Kidney (tissue), 22 donors: ENCODE measurements at places on chromosomes 7 and 10.

DNA sequence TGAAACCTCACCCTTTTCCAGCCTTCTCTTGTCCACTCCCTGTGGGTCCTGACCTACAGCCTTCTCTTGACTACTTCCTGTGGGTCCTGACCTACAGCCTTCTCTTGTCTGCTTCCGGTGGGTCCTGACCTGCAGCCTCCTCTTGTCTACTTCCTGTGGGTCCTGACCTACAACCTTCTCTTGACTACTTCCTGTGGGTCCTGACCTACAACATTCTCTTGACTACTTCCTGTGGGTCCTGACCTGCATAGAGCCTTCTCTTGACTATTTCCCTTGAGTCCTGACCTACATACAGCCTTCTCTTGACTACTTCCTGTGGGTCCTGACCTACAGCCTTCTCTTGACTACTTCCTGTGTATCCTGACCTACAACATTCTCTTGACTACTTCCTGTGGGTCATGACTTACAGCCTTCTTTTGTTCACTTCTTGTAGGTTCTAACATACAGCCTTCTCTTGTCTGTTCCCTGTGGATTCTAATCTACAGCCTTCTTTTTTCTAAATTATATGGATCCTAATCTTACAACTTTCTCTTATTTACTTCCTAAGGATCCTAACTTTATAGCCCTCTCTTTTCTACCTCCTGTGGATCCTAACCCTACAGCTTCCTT lies 36.5 kb downstream of the C10orf71 start:
- DNase-seq: no peak

DNA sequence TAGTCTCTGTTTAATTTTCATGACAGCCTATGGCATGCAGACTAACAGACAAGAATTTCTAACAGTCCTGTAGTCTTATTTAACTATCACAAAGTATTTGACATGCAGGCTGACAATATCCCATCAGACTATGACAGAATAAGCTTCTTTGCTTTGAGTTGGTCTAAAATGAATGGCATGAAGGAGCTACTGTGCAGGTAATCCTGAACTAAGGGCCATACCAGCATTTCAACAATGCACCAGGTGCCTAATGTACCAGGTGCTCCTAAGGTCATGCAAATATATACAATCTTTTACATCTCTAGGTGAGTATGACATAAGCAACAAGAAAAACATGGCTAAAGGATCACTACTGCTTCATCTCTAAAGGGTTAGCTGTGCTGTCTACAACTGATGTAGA lies 13.6 kb upstream of the MSS51 start:
- no peak for DNase-seq

- DNase-seq: no peak
These were observed 49.5 kb downstream of the ASAH2B start for GRCh38 chr10:50788951-50789945.

DNA sequence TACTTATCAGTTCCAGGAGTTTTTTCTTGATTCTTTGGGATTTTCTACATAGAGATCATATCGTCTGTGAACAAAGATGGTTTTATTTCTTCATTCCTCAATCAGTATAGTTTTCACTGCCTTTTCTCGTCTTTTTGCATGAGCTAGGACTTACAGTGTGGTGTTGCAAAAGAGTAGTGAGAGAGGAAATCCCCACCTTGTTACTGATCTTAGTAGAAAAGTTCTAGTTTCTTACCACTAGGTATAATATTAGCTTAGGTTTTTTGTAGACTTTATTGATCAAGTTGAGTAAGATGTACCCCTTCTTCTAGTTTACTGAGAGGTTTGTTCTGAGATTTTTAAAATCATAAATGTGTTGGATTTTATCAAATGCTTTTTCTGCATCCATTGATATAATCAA lies 123.3 kb downstream of the TMEM26 start:
- DNase-seq: no peak

DNA sequence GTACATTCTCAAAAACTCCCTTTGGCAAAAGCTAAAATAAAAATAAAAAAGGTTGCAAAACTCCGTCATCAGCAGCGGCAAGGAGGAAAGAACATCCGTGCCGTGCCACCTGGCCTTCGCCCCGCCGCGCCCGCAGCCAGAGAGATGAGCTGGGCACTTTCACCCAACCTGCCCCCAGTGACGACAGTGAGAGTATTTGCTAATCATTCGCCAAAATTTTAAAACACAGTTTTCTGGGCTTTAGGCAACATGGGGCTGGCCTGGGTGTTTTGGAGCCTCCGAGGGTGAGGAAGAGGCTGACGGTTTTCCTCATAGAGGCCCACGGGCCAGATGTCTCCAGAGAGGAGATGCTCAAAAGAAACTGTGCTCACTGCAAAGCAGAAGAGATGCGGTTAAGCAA lies 128.2 kb downstream of the PRKAG2 start:
- DNase-seq: no peak
